ENCODE measurements at places on chromosomes 13 and 19.

DNA sequence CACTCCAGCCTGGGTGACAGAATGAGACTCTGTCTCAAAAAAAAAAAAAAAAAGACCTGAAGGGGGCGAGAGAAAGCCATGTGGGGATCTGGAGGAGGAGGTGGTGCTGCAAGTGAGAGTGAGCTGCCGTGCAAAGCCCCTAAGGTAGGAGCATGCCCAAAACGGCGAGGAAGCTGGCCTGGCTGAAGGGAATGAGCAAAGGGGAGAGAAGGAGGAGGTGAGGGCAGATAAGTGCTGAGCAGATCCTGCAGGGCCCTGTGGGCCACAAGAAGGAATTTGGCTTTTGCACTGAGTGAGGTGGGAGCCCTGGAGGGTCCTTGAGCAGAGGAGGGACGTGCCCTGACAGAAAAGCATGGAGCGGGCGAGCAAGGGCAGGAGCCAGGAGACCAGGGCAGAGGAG, 19.4 kb upstream of the ADGRE5 start:
- no peak for DNase-seq

GRCh38 chr13:113948034-113948742, 25.7 kb downstream of the C13orf46 start:
- no peak for DNase-seq

DNA sequence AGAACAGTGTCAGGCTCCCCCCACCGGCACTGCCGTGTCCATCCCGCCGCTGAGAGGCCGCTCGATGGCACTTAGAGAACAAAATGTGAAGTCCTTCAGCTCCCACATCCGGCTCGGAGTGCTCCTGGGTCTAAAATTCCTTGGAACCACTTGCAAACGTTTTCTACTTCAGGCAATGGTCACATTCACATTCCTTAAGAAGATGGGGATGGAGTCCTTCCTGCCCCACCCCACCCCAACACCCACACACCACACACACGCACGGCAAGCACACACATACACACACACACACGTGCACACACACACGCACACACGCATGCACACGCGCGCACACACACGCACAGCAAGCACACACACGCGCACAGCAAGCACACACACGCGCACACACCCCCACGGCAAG, 83.4 kb downstream of the SOX1 start:
- DNase-seq, result no peak

- no peak for DNase-seq
Measured at GRCh38 chr13:80339912-80340650, 845 bp downstream of the SPRY2 start.

- no peak for DNase-seq
Measured at GRCh38 chr13:72180253-72180952, 313.4 kb upstream of the DACH1 start.

DNA sequence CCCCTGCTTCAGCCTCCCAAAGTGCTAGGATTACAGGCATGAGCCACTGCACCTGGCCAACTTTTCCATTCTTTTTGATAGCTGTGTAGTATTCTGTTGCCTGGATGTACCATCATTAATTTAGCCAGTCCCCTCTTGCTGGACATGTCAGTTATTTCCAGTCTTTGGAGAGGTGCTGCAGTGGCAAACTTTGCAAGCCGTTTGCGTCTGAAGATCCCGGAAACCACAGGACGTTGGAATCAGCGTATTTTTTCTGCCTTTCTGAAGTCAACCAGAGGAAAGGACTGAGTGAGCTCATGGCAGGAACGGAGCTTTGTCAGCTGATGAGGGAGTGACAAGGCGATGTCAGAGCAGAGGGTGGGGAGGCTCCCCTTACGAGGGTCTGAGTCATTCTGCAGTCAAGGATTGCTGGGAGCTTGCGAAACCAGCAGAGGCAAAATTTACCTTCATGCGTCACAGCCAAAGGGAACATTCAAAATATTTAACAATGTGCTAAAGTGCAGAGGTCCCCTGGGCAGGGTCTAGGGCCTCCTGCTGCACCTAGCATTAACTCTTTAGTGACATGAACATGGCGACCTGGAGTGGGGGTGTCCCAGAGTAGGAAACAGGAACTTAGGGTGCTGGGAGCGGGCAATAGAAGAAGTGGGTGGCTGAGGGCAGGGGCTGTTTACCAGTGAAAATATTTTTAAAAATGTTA, 5.6 kb downstream of the C5AR1 start:
- DNase-seq, result no peak

- DNase-seq, result no peak
Measured at GRCh38 chr19:52646571-52647217, 8.5 kb upstream of the ZNF83 start.

All from stimulated activated CD8-positive, alpha-beta memory T cell treated with anti-CD3 and anti-CD28 coated beads, Interleukin-4, amount 100 ng/mL, for 4 hours (primary cell).